ENCODE measurements at places on chromosomes 13 and 19.

DNA sequence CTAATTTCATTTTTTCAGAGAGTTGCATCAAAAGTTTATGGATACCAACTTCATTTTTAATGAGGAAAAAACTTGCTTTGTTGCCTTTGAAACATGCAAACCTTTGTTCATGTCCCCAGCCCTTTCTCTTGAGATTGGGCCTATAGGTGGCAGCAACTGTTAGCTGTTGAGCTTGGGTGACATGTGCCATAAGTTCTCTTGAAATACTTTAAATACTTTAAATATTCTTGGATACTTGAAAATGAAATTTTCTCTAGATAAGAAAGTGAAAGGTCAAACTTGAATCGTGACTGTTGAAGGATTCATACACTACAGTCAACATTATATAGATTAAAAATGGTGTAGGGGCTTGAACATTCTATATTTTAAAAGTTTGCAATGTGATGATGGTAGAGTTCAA, 294.9 kb downstream of the NDFIP2 start:
- no peak overlapping the region for H3K4me3 ChIP-seq
- H3K27ac ChIP-seq = no peak overlapping the region
- no peaks in the 10 kb centered on the region for H3K4me1 ChIP-seq
- peaks cover 2% of the 10 kb centered on the region for H3K27me3 ChIP-seq

GRCh38 chr19:46970815-46971214, 48.8 kb upstream of the NPAS1 start:
- no peak for DNase-seq
- H3K4me1 ChIP-seq = no peaks in the 10 kb centered on the region
- H3K36me3 ChIP-seq = peaks cover 40% of the 10 kb centered on the region
- H3K4me3 ChIP-seq = no peak overlapping the region
- H3K27me3 ChIP-seq = no peaks in the 10 kb centered on the region

DNA sequence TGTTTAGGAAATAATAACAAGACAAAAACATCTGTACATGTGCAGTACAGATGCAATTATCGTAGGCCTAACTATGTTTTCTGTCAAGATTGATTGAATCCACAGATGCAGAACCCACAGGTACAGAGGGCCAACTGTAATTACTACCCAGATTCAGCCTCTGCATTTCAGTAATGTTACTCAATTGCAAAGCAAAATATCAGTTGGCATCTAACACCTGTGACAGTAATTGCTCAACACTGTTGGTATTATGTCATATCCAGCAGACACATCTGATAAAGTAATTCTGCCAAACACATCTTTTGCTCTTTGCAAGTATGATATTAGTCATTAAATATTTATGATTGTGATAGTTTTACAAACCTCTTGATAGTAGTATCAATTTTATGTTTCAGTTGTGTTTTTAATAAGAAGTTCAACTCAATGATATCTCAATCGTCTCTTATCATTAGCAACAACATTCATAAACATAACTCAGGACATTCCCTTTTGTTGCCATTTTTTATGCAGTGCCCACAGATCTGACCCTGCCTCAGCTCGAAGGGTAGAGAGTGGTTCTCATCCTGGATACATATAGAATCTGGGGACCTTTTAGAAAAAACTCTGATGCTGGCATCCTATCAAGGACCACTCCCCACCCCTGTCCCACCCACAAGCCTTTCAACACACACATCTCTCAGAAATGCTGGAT, 104.7 kb downstream of the MYCBP2 start:
- no peak overlapping the region for H3K4me3 ChIP-seq
- no peak overlapping the region for H3K27ac ChIP-seq
- no peaks in the 10 kb centered on the region for H3K27me3 ChIP-seq
- peaks cover 53% of the 10 kb centered on the region for H3K36me3 ChIP-seq
- DNase-seq = no peak

DNA sequence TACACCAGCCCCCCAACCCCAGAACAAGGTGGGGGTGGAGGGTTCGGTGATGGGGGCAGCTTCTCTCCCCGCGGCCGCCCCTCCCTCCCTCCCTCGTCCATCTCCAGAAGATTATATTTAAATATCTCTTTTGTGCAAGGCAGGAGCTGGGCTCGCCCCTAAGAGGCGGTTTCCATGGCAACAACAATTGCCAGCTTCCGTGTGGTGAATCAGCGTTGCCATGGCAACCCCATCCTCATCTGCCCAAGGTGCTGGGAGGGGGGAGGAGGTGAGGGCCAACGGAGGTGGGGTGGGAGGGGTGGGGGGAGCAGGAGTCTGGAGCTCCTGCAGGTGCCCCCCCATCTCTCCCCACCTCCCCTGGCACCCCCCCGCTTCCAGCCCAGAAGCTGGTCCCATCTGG, 46.4 kb downstream of the CELF5 start:
- H3K4me3 ChIP-seq = no peak overlapping the region
- no peak overlapping the region for H3K27ac ChIP-seq
- DNase-seq = no peak
- peaks cover 60% of the 10 kb centered on the region for H3K27me3 ChIP-seq

DNA sequence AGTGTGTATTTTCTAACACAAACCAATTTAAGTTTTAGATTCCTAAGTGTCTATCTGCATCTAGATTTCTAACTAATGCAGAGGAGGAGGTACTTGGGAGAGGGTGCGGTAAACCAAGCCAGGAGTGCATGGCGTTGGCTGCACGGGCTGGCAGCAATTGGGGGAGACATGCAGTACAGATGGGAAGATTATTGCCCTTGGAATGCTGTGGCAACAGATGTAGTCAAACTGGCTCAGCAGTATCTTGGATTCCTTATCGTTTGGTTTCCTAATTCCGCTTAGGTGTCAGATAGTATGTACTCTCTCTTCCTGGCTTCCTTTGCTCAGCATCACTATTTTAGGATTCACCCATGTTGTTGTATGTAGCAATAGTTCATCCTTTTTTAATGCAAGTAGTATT, 29.4 kb upstream of the STK24 start:
- no peak for DNase-seq
- no peaks in the 10 kb centered on the region for H3K36me3 ChIP-seq
- H3K27me3 ChIP-seq = peaks cover 3% of the 10 kb centered on the region
- H3K4me1 ChIP-seq = peaks cover 1% of the 10 kb centered on the region

All from activated B cell treated with CpG ODN at 0.5 μM for 24 hours (primary cell).